ENCODE measurements at places on chromosomes 4 and X.
A peak's percentile ranks its signal among the peaks of the same experiment; 100 is the strongest.

- peak; percentile 88 for DNase-seq
Observed at GRCh38 chr4:56128213-56128612, 179.5 kb downstream of the CEP135 start.

- DNase-seq, result peak; percentile 3
Observed at GRCh38 chrX:132957211-132958090, 978 bp downstream of the HS6ST2 start.

DNA sequence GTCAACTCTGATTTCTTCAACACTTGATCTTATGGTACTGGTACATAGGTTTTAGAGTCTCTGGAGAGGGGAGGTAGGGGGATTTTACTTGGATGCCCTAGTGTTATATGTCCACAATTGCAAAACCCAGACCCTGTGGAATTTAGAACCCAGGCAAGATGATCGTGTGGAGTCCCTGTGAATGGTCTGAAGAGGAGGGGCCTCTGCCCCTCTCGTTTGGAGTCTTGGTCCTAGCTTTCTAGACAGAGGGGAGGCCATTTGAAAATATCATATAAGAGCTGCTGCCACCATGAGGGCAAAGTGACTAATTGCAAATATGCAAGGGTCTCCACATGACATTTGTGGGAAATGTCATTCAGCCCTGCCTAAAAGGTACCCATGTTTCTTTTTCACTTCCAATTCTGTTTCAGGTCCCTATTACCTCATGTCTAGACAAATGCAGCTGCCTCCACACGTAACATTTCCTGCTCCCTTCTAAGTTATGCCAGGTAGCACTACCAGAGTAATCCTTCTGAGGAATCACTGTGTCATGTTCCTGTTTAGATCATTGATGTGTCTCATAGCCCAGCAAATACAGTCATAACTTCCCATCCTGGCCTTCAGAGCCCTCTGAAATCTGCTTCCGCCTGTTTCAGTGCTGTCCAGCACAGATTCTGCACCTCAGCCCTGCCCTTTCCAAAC is 126.8 kb downstream of the KLHL8 start:
- DNase-seq, result peak; percentile 67

- DNase-seq, result peak; percentile 64
Observed at GRCh38 chr4:122758033-122758432, 25.5 kb downstream of the BBS12 start.

DNA sequence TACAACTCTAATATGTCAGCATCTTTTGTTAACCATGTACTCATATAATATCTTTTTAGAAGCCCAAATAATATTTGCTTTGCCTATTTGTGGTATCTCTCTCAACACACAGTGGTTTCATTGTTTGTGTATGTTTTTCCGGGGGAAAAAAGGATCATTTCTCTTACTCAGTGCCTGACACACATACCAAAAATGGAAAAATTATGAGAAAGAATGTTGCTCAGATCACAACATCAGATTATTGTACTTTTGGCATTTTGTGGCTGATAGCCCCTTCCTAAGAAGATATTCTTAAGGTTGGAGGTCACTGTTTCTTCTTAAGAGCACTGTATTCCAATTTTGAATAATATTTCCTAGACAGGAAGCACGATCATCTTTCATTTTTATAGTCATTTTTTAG is 93.6 kb downstream of the PDLIM5 start:
- DNase-seq, result peak; percentile 83

DNA sequence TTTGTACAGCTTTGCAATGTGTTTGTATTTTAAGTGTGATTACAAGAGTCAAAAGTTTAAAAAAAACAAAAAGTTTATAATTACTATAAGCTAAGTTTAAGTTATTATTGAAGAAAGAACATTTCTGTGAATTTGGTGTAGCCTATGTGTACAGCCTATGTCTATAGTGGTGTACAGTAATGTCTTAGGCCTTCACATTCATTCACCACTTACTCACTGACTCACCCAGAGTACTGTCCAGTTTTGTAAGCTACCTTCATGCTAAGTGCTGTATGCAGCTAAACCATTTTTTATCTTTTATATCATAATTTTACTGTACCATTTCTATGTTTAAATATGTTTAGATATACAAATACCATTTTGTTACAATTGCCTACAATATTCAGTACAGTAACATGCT is 182.3 kb downstream of the RPA4 start:
- DNase-seq, result no peak

DNA sequence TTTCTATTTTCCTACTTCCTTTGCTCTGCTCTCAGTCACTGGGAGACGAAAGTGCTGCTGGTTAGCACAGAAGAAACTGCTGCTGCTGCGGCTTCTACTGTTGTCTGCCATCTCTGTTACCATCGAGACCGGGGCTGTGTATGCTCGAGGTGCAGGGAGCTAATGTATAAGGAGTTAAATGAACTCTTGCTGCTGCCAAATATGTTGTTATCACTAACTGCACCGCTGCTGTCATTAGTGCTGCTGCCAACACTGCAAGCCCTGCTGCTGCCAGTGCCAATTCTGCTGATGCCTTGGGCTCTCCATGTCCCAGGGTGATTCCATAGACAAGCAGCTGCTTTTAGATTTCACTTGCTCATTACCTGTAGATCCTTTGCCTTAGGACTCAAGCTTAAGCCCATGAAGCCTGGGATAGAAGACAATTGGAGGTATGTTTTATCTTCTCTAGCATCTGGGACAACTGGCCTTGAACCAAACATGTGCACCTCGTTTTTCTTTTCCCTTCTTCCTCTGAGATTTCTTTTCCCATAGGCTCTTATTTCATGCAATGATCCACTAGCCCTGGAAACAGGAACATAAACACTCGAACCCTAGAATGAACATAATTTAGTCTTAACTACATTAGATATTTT is 107.8 kb downstream of the CCSER1 start:
- DNase-seq, result no peak

GRCh38 chrX:99301990-99302389 is 1108.1 kb downstream of the PCDH19 start:
- DNase-seq, result peak; percentile 0

DNA sequence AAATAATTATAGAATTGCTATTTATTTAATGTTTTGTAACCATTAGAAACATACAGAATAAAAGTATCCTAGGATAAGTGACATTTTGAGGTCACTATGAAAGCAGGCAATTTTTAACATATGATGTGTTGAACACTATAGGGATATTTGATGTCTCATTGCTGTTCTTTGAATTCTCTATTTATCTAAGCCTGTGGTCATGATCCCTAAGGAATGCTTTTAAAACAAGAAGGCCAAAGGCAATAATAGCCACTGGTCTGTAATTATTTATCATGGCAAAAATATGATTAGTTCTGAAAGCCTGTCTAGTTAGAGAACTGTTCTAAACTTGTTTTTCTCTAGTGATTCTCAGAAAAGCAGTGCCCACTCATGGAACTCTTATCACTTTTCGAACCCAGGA is 186.6 kb downstream of the RPA4 start:
- DNase-seq, result no peak

DNA sequence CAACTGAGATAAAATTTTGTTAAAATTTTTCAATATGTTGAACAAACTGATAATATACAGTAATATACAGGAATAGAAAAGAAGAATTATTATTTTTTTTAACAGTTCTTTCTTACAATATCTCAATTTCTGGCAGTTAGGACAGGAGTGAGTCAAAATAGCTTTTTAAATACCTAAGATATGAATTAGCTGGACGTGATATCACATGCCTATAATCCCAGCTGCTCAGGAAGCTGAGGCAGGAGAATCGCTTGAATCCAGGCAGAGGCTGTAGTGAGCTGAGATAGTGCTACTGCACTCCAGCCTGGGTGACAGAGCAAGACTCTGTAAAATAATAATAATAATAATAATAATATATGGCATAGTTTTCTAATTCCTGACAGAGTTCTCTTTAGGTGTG is 1039.3 kb downstream of the STPG2 start:
- no peak for DNase-seq

DNA sequence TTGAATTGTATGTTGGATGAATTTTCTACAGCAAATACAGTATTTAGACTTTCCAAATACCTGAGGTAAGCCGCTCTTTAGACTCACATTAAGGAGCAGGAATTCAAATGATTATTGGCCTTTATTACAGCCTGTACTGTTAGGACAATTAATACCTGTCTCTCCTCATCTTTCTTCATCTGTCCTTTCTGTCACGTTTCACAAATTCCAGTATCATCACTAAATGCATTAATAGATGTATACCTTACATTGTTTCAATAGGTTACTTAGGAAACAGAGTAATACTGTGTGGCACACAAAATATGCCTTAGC is 1.2 kb downstream of the FAM241A start:
- no peak for DNase-seq

- DNase-seq, result no peak
Observed at GRCh38 chr4:3660928-3661515, 105.2 kb upstream of the ADRA2C start.

DNA sequence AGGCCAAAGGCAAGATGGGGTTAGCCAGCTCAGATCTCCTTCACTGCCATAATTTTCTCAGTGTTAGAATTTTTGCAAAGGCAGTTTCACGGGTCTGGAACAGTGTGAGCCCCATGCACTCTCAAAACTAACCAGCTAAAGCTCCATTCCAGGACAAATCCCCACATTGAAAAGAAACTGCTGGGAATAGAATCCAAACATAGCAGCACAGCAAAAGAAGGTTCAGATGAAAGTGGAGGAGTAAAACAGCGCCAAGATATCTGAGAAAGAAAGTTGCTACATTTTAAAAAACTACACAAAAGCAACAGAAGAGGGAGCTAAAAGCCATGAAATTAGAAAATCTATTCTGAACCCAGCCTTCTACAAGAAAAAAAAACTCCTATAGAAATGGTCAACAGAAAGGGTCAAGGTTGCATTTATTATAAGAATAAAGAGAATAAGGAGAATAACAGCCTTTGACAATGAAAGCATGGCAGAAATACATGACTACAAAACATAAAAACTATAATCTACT is 39.6 kb upstream of the SLC7A3 start:
- DNase-seq, result peak; percentile 37

DNA sequence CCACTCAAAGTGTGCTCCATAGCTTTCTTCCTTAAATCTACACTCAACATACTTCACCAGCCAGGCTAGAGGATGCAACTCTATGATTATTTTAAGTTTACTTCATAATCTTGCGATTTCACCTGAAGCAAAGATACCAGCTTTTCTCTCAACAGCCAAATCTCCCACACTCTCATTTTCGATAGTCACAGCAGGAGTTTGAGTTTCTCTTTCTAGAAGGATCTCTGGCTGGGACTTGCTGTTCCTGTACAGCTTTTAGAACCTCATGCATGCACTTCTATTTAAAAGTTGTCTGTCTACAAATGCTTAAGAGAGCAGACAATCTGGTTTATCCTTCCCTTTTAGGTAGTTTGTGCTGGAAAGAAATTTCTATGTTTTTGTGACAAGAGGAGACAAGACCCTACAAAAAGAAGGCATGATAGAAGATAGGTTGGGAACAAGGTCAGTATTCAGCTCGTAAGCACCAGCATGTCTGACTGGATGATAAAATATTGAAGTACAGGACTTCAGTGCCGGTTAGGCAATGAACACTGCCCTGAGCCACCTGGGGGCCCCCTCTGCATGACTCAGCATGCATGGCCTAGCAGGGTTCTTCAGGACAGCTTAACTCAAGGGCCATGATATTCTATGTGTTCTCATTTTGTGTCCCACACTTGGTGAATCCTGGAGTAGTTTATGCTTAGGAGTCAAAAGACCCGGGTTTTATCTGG is 65.6 kb downstream of the ATXN3L start:
- DNase-seq, result peak; percentile 68

- DNase-seq, result no peak
Observed at GRCh38 chr4:48930654-48931053, 24.1 kb upstream of the OCIAD2 start.

- DNase-seq, result no peak
Observed at GRCh38 chr4:1979477-1980196, 29.1 kb downstream of the NELFA start.

DNA sequence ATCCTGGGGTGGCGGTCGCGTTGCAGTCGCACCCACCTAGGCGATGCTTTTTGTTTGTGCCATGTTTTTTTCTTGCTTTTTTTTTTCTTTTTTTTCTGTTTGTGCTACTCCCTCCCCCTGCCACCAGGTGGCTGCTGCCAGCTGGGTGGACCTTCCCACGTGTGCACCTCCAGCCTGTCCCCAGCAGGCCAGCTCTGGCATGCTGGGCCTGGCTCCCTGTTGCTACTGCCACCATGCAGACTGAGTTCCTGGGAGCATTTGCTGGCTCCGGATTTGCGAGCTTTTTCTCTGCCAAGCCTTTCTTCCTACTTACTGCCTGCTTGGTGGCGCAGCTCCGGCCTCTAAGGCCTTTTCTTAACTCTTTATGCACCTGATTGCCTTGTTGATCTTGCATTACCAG is 161.2 kb upstream of the WDFY3 start:
- DNase-seq, result peak; percentile 49

DNA sequence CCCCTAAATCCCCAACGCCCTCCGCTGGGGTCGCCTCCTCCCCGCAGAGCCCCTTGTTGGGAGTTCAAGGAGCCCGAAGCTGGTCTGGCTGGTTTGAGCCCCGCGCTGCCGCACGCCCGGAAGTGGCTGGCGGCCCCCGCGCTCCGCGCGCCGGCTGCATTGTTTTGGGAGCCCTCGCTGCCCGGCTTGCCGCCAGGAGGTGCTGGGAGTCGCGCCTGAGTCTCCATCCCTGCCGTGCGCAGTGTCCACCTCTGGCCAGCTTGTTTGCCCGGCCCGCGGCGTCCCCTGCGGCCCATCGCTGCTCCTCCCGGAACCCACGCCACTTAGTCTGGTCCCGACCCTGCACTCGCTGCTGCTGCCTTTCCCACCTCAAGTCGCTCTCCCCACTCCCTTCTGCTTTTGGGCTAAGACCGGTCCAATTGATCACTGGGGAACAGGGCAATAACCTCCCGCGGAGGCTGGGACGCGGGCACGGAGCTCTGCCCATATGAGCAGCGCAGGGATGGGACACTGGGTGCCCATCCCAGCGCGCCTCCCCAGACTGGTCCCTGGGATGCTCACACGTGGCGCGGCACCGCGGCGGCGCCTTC is 2.2 kb upstream of the SFRP2 start:
- peak; percentile 11 for DNase-seq

DNA sequence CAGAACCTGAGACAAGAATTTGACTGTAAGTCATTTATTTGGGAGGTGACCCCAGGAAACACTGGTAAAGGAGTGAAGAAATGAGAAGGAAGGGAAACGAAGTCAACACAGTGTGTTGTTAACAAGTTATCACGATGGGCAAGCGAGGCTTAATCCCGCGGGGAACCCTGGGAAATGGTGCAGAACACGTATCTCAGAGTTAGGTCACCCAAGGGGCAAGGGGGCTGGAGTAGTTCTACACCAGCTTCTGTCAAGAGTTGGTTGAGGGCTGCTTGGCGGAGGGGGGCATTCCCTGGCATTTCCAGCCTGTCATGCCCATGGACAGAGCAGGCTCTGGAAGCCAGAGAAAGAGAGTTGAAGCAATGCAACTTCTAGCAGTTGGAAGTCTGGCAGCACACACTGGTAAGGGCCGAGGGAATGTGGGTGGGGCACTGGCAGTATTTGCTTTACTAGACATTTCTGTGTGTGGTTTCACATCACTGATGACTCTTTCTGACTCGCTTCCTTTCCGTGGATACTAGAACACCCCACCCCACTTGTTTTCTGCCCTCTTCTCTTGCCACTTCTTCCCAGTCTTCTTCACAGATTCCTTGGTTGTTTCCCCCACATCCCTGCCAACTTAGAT is 52.2 kb upstream of the ADGRG2 start:
- DNase-seq, result peak; percentile 30
